ENCODE measurements at places on chromosomes 12 and 14. TPM values are rescaled to one million over a fixed set of nuclear protein-coding genes. Genes with fewer than 3 reads are reported as not detected.
A peak's percentile ranks its signal among the peaks of the same experiment; 100 is the strongest.

DNA sequence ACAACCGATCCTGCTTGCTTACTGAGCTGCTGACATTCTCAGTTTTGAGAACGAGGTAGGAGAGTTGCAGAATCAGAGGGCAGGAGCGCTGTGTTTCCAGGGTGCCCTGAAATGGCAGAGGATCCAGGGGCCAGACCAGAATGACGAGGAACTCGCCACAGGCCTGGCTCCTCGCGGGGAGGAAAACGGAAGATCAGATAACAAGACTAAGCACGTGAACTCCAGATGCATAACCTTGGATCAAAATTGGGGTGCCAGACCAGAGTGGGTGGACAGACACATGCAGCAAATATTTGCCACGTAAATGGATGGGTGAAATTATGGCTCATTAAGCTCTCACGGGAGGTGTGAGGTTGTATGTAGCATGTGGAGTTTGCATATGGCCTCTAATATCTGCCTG lies 46.5 kb downstream of the ELK3 start:
- DNase-seq = no peak

- no peak for DNase-seq
Measured at GRCh38 chr14:100362311-100362927, 39.3 kb downstream of the SLC25A47 start.

- no peak for DNase-seq
Measured at GRCh38 chr12:124428136-124428791, 133.4 kb downstream of the RFLNA start.

DNA sequence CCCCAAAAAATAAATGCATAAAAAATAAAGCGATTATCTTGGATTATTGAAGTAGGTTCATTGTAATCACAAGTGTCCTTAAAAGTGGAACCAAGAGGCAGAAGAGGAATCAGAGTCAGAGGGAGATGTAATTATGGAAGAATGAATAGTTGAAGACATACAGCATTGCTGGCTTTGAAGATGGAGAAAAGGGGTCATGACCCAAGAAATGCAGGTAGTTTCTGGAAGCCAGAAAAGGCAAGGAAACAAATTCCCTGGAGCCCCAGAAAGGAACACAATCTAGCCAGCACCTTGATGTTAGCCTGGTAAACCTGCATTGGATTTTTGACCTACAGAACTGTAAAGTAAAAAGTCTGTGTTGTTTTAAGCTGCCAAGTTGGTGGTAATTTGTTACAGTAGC lies 57.5 kb upstream of the PTGR2 start:
- no peak for DNase-seq

- peak; percentile 5 for DNase-seq
Measured at GRCh38 chr12:62805517-62805916, 129.4 kb downstream of the PPM1H start.

GRCh38 chr12:32891956-32892355 lies 4.6 kb downstream of the PKP2 start:
- DNase-seq = no peak

GRCh38 chr12:13211859-13212664 lies 15.5 kb downstream of the EMP1 start:
- DNase-seq = peak; percentile 77

GRCh38 chr14:49586673-49587460 lies 687 bp upstream of the RPS29 start:
- DNase-seq = peak; percentile 60

GRCh38 chr12:67534046-67534445 lies 114.5 kb upstream of the DYRK2 start:
- no peak for DNase-seq

AVPR1A gene
- total RNA-seq = not detected

DNA sequence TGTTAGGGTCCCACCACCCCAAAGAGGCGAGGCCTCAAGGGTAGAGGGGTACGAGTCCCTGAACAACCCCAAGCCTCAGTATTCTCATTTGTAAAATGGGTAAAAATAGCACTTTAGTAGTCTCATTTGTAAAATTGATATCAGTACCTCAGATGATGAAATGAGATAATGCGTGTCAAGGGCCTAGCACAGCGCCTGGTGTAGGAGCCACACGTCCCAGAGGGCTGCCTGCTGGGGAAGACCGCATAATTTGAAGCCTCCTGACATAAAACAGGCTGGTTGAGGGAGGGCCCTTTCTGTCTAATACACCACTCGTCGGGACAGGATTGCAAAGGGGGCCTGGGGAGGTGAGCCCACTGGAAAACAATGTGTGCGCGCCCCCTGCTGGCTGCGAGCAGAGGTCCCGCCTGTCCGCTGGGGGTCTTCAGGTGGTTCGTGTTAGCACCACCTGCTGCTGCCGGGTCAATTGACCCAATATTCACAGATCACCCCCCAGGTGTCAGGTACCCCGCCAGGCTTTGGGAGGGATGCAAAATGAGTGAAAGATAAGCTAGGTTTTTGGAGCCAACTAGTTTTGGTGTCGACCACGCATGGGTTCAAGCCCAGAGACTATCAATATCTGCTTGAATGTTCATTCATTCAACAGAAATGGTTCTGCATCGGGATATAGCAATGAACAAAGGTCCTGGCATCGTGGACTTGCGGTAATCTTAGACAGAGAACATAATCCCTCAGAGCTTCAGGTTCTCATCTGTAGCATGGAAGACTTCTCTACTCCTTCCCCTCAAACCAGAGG lies 24.7 kb upstream of the IRF2BPL start:
- peak; percentile 88 for DNase-seq

- no peak for DNase-seq
Measured at GRCh38 chr12:90679674-90680073, 275.3 kb downstream of the CCER1 start.
